Stimulated activated CD4-positive, alpha-beta T cell treated with anti-CD3 and anti-CD28 coated beads, Interleukin-4, amount 100 ng/mL, for 4 hours (primary cell): ENCODE measurements at places on chromosomes 16 and 17.

GRCh38 chr16:83854420-83854819, 44.5 kb upstream of the MLYCD start:
- DNase-seq, result no peak

- DNase-seq, result no peak
Measured at GRCh38 chr17:13646969-13647542, 45.3 kb upstream of the HS3ST3A1 start.

DNA sequence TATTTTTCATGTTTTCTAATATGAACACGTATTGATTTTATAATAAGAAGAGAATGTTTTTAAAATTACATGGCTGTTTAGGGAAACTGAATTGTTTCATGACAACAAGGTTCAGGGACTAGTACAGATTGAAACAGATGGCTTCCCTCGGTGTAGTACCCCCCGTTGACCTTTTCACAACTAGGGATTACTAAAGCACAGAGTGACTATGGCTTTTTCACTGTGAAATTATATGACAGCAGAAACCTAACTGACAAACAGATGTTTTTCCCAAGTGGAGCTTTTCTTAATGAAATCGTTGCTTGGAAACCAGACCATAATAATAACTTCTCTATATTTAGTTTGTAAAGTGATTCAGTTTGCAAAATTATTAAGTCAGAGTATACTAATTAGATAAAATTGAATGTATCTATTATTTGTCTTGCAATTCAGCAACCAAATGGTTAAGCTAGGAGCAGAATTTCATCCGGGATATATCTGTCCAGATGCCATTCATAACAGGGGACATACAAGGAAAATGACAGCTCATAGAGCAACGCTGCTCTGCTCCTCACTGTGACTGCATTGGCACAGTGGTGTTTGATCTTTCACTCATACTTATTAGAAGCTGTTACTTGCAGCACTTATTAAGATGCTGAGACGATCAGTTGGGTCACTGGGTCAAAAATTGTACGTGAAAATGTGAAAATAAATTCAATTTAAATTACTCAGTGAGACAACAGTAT, 111.7 kb downstream of the TANGO6 start:
- DNase-seq, result no peak

- DNase-seq, result no peak
Measured at GRCh38 chr17:77657839-77658238, 300.7 kb upstream of the TNRC6C start.

DNA sequence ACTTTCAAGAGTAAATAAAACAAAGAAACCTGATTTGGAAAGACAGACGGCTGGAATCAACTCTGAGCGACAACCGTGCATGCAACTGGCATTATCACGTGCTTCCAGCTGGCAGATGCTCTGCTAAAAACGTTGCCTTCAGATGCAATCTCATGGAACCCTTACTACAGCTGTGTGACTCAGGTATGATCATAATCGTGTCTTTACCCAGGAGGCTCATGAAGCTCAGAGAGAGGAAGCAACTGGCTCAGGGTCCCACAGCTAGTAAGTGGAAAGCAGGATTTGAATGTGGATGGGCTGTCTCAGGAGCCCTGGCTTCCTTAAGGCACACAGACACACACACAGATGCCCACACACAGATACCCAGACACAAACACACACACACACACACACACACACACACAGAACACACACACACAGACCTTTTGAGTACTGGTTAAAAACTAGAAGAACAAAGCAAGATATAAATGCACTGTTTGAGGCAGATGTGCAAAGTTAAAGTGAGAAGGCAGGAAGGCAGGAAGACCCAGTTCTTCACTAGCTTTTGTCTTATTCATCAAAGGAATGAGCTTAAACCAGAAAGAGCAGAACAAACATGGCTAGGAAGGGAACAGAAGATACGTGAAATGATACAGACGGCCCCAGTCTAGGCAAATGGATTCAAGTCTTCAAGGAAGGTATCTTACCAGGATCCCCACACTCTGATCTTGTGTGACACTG, 275.2 kb downstream of the MAF start:
- DNase-seq, result no peak

DNA sequence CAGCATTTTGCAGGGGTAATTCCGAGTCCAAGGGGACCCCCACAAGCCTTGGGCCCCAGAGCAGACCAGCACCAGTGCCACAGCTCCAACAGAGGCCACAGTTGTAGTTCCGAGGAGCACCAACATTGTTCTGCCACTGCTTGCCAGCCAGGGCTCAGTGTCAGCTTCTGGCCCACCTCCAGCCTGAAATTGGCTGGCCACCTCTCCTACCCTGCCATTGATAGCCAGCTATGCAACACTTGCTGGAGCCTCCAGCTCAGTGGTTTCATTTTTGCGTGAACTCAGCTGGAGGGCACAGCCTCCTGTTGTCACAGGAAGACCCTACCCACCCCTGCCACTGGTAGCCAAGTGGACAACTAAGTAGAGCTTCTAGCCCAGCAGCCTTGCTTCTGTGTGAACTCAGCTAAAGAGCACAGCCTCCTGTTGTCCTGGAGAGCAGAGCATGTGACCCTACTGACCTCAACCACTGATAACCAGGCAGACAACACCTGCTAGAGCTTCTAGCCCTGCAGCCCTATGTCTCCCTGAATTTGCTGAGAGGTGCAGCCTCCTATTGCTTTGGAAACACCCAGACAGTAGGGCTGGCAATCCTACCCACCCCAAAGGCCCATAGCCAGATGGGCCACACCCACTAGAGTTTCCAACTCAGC, 24.9 kb downstream of the HYDIN start:
- no peak for DNase-seq

DNA sequence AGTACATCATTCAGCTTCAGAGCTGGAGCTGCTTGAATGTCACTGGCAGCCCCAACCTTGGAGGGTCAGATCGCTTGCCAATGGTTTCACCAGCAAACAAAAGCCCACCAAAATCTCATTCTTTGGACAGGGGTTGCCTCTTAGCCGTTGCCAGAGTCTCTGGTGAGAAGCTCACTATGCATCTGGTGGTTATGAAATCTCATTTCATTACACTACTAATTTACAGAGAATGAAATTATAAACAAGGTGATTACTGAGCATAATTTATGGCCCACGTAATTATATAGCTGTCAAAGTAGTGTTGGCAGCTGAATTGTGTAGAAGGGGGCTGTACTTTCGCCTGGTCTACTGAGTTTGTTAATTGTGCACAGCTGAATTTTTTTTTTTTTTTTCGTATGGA, 688.9 kb upstream of the KIF2B start:
- DNase-seq, result no peak

DNA sequence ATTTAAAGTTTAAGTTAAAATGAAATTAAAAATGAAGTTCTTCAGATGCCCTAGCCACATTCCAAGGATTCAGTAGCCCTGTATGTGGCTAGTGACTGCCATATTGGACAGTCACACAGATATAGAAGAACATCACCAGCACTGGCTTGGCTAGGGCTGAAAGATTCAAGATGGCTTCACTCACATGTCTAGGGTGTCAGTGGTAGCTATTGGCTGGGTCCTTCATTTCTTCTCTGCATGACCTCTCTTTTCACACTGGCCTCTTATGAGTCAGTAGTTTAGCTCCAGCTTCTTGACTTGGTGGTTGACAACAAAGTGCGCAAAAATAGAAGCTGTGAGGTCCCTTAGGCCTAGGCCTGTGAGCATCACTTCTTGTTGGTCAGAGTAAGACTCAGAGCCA, 1.7 kb upstream of the CDC27 start:
- no peak for DNase-seq

GRCh38 chr17:13756763-13757162, 155.0 kb upstream of the HS3ST3A1 start:
- DNase-seq, result no peak

- DNase-seq, result no peak
Measured at GRCh38 chr17:29057361-29057760, 14.4 kb downstream of the PIPOX start.
